ENCODE measurements at places on chromosomes 13 and 19.

DNA sequence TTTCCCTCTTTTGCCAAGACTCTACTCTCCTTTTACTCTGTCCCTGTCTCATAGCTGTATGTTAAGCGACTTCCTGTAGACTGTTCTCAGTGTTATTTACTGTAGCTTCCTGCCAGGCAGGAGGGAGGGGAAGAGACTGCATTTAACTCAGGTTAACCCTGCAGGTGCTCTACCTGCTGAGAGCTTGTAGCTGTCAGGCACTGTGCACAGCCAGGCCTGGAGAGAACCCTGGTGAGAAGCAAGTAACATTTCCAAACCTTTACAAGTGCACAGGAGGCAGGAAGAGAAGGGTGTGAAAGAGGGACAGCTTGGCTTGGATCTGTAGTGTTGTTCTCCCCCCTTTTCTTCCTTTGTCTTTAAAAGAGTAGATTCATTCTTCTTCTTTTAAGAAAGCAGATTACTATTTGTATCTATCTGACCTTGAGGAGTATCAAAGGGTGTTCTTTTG lies 167.1 kb downstream of the LMO7 start:
- DNase-seq = peak; percentile 39

DNA sequence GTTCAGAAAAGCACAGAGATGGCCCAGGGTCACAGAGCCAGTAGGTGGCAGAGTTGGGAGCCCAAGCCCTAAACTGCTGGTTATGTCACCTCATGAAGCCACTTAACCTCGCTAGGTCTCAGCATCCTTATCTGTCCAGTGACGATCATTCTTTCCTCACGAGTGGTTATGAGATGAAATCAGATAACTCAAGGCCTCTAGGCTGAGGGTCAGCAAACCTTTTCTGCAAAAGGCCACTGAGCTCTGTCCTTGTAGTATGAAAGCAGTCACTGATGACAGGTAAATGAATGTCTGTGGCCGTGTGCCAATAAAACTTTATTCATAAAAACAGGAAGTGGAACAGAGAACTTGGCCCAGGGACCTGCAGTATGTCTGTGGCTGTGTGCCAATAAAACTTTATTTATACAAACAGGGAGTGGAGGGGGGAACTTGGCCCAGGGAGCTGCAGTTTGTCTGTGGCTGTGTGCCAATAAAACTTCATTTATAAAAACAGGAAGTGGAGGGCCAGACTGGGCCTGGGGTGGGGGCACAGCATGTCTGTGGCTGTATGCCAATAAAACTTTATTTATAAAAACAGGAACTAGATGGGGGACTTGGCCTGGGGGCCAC lies 71.2 kb downstream of the GNG7 start:
- no peak for DNase-seq

DNA sequence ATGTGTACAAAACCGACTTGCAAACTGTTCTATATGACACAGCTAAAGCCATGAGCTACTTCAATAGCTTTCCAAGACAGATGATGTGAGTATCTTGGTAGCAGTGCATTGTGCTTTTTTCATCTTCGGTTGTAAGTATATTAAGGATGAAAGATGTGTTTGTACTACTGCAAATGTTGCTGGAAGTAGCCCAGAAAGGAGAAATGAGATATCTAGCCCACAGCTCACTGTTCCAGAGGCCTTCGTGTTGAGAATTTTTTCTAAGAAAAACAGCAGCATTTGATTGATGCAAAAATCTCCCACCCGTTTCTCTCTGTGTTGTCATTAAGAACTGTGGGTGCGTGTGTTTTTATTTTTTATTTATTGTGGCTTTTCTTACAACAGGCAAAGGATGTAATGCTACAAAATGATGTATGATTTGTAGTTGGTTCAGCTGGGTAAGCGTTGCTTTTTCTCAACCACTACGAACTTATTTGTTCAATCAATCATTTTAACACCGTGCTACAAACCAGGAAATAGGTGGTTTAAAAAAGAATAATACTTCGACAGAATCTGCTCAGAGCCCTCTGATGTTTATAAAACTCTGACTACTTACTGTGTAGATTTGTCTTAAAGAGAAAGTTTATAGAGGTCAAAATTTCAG lies 41.6 kb upstream of the RFC3 start:
- DNase-seq = no peak

DNA sequence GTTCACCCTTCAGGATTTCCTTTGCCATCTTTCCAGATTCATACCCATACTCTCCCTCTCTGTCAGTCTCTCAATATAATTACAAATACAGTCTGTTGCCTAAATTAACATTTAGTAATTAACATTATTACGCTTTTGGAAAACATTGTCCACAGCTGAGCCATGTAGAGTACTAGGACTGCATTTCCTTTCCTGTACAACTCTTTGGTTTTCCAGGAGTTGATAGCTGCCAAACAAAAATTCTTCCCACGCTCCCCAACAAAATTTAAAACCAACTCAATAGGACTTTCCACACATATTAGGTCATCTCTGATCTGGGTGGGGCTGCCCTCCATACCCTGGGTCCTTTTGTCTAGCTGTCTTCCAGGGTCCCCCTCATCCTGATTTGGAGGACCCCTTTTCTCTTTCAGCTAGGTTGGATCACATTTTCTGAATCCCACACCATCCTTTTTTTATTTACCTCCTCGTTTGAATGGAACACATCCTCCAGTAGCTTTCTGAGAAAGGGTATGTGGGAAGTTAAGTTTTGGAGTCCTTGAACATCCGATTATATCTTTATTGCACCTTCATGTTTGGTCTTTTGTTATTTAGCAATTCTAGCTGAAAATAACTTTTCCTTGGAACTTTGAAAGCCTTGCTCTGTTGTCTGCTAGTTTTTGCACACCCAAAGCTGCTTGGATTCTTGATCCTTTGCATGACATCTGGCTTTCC lies 17.7 kb downstream of the ONECUT3 start:
- DNase-seq = no peak
